GM04504 (cell line): ENCODE measurements at places on chromosomes 6 and 20.

DNA sequence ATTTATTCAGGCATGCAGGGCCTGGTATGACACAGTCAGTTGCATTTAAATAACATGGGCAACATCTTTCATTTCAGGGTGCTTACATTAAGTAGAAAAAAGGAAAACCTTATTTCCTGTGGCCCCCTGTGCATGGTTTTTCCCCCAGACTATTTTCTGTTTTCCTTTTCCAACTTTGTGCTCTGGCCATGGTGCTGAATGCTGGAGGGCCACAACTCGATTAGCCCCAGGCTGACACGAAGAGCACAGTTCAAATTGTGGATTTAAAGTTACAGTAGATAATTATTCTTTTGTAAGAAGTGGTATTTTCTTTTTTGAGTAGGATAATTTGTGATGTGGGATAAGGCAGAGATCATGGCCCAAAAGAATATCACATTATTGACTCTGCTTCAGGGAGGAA, 332.0 kb downstream of the HAO1 start:
- DNase-seq = no peak

DNA sequence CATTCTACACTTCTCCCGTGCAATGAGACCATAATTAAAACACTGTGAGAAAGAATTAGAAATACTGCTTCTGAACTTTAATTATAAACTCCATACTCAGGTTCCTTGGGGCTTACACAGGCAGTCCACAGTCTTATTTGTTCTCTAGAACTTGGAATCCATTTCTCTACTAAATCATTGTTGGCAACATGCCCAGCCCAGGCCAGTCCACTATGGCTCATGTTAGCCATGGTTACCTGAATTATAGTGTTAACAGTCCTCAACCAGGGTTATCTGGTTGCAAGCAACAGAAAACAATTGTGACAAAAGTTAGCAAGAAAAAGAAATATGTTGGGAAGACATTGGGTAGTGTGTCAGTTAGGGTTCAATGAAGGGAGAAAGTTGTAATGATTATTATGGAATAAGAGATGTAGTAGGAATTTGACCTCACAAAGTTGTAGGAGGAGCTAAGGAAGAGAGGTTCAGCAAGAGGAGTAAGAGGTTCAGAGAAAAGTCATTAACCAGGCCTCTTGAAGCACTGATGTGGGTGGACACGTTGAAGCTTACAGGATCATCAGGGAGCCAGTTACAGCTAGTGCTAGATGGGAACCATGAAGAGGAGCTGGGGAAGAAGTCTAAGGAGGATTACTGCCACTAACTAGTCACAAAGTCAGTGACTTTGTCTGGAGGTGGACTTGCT, 352.5 kb upstream of the PRND start:
- no peak for DNase-seq

DNA sequence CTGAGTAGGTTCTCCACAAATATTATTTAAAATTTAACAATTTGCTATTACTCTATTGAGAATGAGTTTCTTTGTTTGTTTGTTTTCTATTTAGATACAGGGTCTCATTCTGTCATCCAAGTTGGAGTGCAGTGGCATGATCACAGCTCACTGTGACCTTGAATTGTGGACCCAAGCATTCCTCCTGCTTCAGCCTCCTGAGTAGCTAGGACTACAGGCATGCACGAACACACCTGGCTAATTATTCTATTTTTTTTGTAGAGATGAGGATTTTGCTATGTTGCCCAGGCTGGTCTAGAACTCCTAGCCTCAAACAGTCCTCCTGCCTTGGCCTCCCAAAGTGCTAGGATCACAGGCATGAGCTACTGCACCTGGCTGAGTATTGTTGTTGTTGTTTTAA, 122.2 kb downstream of the PHF3 start:
- DNase-seq = no peak

DNA sequence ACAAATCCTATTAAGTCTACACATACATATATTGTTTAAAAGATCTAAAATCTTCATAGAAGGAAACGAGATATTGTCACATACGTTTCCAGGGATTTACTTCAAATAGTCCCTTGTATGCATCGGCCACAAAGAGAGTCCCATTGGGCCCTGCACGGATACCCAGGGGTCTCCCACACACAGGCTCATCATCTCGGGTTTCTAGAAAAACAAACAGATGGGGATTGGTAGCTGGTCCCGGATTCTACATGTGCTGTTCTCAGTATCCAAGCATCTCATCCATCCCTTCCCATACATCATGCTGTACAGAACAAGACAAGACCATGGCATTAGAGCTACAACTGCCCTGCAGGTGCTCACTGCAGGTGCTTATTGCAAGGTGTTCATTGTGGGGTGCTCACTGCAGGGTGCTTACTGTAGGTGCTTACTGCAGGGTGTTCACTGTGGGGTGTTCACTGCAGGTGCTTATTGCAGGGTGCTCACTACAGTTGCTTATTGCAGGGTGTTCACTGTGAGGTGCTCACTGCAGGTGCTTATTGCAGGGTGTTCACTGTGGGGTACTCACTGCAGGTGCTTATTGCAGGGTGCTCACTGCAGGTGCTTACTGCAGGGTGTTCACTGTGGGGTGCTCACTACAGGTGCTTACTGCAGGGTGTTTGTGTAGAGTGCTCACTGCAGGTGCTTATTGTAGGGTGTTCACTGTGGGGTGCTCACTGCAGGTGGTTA, 21.0 kb downstream of the APMAP start:
- DNase-seq = no peak

DNA sequence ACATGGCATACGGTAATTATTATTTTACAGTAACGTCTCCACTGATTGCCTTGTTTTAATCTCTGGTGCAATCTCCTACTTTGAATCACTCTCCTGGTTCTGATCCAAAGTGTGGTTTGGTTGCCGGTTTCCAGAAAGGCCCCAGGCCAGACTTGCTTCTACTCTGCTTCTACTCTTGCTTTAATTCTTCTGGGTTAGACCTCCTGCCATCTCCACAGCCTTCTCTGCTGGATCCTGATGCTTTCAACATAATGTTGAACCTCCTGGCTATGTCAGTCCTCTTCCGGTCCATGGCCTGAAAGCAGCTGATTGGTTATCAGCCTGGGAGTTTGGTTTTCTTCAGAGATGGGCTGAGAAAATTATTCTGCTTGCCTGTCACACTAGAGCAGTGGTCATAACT, 266.5 kb upstream of the RIMS1 start:
- DNase-seq = peak; percentile 23

DNA sequence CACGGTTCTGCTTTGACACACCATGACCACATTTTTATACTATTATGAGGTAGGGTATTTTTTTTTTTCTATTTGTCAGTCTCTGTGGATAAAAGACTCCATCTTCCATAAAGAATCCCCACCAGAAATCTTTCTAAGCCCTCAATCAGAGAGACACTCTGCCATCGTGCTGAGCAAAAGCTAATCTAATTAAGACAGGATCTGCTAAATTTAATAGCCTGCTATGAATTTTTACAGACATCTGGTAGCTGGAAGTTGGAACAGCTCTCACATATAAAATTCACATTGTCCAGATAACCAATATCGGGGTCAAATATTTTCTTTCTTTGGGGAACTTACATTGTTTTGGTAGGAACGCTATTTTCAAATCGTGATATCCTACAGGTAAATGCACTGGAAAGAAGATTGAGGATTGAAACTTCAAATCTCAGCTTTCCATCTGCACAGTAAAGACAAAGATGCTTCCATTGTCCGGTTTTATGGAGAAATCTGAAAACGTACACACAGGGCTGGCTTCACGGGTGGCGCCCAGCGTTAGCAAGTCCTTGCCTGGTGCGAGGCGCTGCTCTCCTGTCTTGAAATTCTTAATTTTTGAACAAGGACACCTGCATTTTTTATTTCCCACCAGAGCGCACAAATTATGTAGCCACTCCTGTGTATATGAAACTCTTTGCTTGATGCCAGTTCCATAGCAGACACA, 573.8 kb upstream of the NOX3 start:
- DNase-seq = no peak

- no peak for DNase-seq
Observed at GRCh38 chr20:57002066-57002570, 264.3 kb downstream of the BMP7 start.

DNA sequence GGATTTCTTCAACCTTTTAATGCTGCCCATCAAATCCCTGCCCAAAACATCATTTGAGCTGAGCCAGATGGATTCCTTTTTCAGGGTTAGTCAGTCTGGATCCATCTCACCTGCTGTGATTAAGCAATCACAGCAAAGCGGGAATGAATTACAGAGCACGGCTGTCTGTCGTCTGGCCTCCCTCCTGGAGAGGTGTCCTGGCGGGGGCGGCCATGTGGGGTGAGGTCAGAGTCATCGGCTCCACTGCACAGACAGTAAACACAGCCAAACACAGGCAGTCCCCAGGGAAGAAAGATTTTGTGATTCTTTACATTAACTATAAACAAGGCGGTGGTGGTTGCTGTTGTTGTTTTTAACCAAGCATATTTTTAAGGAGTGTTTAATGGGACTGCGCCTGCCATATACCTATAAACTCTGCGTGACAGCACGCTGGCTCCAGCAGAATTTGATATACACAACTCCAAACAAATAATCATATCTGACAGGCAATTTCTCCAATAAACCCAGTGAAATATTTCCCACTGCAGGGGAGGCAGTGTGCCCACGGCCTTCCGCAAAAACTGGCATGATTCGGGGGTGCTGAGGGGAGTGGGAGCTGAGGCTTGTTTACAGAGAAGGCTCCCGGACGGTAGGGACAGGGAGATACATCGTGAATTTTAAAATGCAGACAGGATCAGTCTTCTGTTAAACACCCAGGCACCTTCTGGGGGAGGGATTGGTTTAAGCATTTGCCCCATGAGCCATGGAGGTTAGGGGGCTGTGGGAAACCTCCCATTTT, 232.0 kb upstream of the PMEPA1 start:
- no peak for DNase-seq

DNA sequence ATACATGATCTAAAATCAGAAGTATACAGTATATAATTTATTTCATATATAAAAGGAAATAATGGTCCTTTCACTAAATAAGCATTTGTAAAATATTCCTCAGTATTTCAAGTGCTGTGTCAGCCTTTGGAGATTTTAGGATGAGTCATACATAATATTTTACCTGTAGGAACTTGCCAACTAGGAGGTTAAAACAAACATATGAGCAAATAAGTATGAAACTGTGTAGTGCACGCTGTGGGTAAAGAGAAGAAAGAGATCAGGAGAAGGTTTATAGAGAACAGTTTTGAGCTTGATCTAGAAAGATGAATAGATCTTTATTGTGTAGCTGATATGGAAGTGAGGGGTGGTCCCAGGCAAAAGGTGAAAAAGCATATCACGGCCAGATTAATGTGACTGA, 169.9 kb upstream of the RNF217 start:
- DNase-seq = no peak

DNA sequence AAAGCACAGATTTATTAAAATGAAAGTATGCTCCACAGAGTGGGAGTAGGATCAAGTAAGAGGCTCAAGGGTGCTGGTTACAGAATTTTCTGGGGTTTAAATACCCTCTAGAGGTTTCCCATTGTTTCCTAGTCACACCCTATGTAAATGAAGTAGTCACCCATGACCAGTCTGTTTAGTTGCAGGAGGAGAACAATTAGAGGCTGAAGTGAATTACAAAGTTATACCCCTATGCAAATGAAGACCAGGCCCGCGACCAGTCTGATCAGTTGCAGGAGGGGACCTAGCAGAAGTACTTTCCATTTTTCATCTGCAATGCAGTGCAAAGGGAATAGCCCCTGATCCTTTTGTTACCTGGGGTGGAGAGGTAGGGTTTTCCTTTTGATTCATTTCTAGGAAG, 11.8 kb upstream of the FILIP1 start:
- DNase-seq = no peak
